HuH-7 (cell line): ENCODE measurements at places on chromosomes 6 and 20.
A peak's percentile ranks its signal among the peaks of the same experiment; 100 is the strongest.

DNA sequence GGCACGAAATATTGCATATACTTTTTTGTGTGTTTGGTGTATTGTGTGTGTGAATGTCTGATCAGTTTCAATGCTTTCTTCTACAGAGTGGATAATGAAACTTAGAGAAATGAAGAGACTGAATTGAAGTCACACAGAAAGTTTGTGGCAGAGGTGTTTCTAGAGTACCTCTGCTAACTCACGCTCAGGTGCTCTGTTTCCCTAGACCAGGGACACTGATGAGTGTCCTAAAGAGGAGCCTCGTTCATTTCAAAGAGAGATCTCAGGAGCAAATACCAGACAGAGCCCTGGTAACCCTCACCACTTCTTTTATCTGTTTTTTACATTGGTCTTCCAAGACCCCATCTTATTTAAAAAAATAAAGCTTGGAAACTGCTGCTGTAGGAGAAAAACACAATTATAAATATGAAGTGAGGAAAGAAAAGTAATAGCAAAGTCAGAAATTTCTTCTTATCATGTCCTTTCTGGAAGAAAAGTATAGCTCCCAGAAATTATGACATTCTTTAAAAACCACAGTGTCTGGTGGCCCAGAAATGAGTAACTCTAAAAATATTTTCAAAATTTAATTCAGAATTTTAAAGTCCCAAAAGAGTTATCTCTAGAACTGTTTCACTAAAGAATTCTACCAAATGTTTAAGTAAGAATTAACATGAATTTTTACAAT lies 720.6 kb downstream of the RFPL4B start:
- no peak for DNase-seq

- DNase-seq, result no peak
These were observed 1195.9 kb upstream of the MAP3K7 start for GRCh38 chr6:91782802-91783201.

- no peak for DNase-seq
These were observed 221.4 kb downstream of the SMOC2 start for GRCh38 chr6:168662301-168662936.

DNA sequence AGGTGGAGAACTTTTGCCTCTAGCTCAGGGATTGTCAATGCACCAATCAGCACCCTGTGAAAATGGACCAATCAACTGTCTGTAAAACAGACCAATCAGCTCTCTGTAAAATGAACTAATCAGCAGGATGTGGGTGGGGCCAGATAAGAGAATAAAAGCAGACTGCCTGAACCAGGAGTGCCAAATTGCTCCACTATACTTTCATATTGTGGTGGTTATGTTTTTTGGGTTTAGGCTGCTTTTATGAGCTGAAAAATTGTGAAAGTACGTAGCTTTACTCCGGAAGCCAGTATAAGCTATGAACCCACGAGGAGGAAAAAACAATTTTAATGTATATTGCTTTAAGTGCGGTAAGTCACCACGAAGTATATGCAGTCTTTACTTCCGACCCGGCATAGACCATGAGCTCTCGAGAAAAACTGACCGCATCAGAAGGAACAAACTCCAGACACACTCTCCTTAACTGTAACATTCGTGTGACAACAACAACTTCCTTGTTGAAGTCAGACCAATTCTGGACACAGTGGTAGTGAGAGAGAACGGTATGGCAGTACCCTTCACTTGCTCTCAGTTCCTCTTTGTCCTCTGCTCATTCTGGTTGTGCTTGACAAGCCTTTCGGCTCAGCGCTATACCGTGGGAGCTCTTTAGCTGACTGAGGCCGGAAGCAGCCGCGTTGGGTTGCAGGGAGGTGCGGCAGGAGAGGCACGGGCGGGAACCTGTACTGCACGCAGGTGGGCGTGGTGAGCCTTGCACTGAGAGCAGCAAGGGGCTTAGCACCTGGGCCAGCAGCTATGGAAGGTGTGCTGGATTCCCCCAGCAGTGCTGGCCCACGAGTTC lies 81.9 kb upstream of the E2F3 start:
- no peak for DNase-seq

GRCh38 chr20:407133-407952 lies 756 bp upstream of the RBCK1 start:
- DNase-seq, result peak; percentile 89

GRCh38 chr6:34929241-34929978 lies 40.4 kb downstream of the ANKS1A start:
- no peak for DNase-seq

GRCh38 chr6:16419636-16420336 lies 181.4 kb downstream of the GMPR start:
- DNase-seq, result no peak

GRCh38 chr6:168602576-168602975 lies 161.6 kb downstream of the SMOC2 start:
- no peak for DNase-seq

DNA sequence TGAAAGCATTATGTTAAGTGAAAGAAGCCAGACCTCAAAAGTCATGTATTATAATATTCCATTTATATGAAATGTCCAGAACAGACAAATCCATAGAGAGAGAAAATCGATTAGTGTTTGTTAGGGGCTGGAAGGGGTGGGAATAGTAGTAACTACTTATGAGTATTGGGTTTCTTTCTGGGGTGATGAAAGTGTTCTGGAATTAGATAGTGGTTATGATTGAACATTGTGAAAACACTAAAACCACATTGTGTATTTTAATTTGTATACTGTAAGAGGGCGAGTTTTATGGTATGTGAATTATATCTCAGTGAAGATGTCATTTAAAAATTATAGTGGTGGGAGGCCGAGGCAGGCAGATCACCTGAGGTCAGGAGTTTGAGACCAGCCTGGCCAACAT lies 52.0 kb upstream of the KIF13A start:
- DNase-seq, result no peak

- DNase-seq, result no peak
These were observed 133.5 kb downstream of the SCML4 start for GRCh38 chr6:107690643-107691061.

DNA sequence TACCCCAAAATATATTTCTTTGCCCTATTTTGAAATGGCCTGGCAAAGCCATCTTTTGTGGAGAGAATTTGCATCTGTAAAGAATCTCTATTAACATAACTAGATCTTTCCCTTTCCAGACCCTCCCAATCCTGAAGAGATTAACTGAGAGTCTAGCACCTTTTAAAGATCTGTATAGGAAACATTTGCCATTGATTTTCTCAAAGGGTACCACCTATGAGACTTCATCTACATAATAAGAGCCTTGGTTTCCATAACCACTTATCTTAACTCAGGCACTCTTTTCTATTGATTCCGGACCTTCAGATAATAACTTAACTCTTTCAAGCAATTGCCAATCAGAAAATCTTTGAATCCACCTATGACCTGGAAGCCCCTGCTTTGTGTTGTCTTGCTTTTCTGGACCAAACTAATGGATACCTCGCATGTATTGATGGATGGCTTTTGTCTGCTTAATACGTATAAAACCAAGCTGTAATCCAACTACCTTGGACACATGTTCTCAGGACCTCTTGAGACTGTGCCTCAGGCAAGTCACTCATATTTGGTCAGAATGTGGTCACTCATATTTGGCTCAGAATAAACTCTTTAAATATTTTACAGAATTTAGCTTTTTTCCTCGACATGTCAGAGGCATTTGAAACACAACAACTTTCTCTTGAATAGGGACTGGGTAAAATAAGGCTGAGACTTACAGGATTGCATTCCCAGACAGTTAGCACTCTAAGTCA lies 31.4 kb downstream of the SLC22A2 start:
- DNase-seq, result no peak
